ENCODE measurements at places on chromosomes 5 and 9.

DNA sequence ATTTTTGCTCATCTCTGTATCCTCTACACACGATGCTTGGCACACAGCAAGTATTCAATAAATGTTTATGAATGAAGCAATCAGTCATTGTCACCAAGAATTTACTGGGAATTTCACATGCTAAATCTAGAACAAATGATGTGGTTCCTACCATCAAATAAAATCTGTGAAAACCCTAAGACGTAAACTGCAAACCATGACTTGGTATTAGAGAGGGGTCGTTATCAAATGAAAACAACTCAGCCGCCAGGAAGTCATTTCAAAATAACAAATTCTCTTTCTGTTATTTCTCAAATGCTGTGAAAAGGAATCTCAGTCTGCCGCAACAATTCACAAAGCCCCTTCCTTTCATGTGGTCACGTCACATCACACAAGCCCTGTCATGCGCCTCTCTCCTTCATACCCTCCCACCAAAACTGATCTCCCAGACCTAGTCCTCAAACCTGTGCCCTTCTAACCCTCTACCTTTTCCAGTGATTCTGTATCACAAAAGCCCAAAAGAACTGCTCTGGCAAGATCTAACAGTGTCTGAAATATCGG, 173.6 kb downstream of the DEPDC1B start:
- DNase-seq: no peak

- DNase-seq: peak; percentile 22
Measured at GRCh38 chr5:533955-534742, 9.9 kb upstream of the SLC9A3 start.

DNA sequence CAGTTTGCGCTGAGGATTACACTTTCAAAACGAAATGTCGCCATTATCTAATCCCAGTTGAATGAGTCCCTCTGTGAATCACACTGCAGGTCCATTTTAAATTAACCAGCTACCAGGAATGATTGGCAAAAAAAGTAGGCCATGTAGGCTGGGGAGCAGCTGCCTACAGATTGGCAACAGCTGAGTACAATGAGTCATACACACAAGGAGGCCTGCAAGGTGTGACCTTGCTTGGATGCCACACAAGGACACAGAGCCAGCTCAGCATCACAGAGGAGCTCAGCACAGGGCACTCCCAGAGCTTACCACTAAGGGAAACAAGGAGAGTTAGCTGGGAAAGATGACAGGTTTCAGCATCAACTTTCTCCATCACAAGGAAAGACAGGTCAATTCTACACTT, 12.9 kb downstream of the HAVCR1 start:
- DNase-seq: no peak

DNA sequence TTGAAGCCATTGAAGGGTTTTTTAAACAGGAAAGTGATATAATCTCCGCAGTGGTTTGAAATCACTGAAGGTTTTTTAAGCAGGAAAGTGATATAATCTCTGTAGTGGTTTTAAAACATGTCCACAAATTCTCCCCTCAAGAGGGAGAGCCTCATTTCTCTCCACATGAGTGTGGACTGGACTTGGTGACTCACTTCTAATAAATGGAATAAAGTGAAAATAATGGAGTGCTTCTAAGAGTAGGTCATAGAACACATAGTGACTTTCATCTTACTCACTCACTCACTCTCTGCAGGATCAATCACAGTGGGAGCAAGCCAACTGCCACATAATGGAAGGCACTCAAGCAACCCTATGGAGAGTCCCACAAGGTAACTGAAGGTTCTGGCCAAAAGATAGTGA, 12.0 kb downstream of the CTNNAL1 start:
- no peak for DNase-seq

- no peak for DNase-seq
Measured at GRCh38 chr5:15539951-15540350, 40.0 kb downstream of the FBXL7 start.

GRCh38 chr5:117210796-117211195, 636.2 kb upstream of the SEMA6A start:
- no peak for DNase-seq

GRCh38 chr9:98993570-98993945, 49.9 kb downstream of the COL15A1 start:
- no peak for DNase-seq

- no peak for DNase-seq
Measured at GRCh38 chr9:88874391-88874790, 116.9 kb upstream of the S1PR3 start.

DNA sequence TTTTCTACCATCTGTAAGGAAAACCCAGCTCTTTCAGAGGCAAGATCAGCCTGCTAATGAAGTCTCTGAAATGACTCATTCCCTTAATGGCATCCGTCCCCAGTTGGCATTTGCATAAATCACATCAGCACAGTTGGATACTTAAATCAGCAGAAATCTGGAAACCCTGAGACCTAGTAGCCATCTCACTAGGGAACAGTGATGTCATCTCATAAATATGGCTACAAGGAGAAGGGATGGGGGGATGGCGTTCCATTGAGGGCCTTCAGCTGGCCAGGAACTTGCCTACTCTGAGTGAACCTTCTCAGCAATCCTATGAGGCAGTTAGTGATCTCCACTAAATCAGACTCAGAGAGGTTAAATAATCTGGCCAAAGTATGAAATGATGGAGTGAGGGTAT, 81.8 kb downstream of the CMYA5 start:
- no peak for DNase-seq

DNA sequence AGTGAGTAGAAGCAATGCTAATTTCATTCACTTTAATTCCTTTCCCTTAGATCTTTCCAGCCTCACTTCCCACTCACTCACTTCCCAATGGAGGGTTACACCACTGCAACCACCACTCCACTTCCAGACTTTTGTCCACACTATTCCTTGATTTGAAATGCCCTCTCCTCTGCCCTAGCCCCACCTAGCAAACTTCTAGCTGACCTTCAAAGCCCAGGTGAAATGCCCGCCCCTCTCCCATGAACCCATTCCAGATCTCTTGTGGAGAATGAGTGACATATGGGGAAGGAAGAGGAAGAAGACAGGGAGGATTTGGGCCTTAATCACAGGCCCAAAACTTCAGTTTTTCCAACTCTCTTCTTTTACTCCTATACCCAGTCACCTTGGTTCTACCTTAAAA, 37.1 kb downstream of the PFDN1 start:
- DNase-seq: no peak

- no peak for DNase-seq
Measured at GRCh38 chr9:111805830-111806241, 11.1 kb upstream of the SHOC1 start.

DNA sequence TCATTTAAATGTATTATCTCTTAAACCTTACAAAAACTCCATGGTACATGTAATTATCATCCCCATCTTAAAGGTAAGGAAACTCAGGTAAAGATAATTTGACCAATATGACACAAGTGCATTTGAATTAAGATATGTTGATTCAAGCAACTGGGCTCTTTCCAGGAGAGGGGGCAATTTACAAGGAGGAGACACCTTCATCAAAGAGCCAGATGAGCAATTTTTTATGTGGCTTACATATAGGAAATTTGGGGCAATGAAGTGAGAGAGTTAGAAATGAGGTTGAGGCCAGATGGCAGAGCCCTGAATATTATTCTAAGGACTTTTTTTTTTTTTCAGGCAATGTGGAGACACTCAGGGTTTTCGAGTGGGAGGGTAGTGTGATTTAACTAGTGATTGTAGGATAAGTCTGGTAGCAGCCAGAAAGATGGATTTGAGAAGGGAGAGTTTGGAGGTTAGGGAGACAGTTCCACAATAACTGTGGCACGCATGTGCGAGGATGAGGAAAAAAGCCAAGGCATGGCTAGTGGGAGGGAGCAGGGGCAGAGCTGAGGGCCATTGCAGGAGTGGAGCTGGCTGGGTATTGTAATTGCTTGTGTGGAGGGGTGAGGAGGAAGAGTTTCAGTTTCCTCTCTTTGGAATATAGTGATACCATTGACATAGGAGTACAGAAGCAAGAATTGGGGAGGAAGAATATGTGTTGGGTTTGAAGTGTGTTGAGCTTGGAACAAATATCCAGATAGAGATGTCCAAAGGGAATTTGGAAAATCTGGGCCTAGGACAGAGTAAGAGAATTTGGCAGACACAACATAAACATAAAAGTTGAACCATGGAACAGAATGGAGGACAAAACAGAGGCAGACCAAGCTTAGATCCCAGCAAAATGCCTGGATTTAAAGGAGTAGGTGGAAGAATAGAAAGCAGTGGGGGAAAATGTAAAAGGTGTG, 72.0 kb downstream of the ACTBL2 start:
- no peak for DNase-seq

DNA sequence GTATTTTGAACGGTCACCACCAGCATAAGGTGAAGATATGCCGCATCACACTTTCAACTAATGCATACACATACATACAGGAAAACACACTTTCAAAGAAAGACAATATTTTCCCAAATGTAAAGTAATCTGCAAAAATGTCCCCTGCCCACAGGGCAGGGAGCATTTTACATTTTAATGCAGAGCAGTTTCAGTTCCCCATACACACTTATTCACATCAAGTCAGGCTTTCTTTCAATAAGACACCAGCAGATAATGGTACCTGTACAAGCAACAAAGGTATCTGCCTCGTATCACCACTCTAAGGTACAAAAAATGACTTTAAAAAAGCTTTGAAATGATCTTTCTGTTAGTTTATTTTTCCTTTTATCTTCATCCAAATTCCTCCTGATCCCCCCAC, 247.1 kb upstream of the CCNG1 start:
- DNase-seq: no peak

- DNase-seq: no peak
Measured at GRCh38 chr5:57718155-57718554, 235.5 kb upstream of the ACTBL2 start.

- no peak for DNase-seq
Measured at GRCh38 chr9:4106081-4106759, 193.6 kb downstream of the GLIS3 start.

DNA sequence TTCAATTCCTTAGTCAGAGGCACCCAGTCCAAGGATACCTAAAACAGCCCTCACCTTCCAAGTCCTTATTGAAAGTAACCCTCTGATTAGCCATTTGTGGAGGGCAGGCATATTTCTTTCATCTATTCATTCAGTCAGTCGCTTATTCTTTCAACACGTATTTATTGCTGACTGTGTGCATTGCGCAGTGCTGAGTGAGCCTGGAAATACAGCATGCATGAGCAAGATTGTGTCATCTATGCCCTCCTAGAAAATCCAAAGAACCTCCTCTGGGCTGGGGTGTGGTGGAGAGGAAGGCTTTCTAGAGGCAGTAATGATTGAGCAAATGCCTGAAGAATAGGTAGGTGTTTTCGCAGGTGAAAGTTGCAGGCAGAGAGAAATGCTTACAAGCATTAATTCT, 8.5 kb upstream of the FEM1C start:
- DNase-seq: no peak

DNA sequence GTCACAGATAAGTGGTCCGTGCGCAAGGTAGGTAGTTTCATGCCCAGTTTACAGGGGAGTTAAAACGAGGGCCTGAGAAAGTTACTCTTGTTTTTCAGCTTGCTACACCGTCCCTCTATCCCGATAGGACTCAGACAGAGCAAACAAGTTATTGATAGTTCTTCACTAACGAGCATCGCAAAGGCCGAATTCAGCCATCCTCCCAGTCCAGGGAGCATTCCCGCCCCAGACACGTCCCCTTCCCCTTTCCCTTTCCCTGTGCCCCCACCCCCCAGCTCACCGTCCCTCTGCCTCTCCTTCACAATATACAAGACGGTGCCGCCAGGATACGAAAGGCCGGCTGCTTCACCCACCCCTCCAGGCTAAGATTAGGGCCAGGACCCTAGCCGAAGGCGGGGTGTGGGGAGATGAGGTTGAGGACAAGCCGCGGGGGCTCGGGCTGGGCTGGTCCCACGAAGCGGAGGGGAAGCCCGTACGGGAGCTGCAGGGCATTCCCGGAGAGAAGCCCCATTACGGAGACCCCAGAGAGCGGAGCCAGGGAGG, 599 bp downstream of the KIAA1191 start:
- DNase-seq: no peak

- DNase-seq: no peak
Measured at GRCh38 chr5:22970491-22970890, 117.3 kb upstream of the CDH12 start.

GRCh38 chr5:67038817-67039603, 157.6 kb downstream of the CD180 start:
- no peak for DNase-seq

DNA sequence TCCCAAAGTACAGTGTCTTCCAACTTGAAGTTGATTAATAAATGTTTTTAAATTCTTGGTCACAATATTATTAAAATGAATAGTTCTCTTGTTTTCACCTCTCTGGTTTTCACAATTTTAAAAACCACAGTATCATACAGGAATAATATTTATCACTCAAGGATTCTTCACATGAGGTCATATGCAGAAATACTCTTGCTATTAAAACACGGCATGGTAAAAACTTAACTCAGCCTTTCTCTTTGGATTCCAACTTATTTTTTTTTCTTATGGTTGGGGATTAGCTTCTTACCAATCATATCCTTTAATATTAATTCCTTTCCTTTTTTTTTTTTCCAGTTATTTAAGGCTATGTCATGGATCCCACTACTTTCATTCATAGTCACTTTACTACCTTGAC, 289.4 kb downstream of the ADAMTS6 start:
- DNase-seq: no peak

GRCh38 chr5:75662061-75662460, 50.8 kb downstream of the ANKDD1B start:
- DNase-seq: no peak

GRCh38 chr5:145536133-145536532, 299.0 kb downstream of the PRELID2 start:
- DNase-seq: no peak

DNA sequence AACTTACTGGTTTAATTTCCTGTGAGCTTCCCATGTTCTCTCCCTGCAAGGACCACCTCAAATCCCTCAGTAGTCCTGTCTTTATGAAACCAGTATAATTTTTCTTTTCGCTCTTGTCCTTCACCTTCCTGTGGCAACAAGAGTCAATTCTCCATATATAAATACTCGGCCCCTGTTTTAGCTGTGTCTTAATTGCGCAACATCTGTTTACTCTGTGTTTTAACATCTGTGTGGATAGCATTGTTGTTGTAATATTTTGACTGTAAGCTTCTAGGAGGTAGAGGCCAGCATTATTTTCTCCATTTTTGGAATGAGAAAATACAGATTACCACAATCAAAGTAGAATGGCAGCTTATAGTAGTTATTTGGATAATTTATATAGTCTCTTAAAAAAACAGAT, 30.2 kb upstream of the CDKN2B start:
- DNase-seq: no peak

- peak; percentile 62 for DNase-seq
Measured at GRCh38 chr9:113737517-113738271, 138.4 kb upstream of the ZNF618 start.

GRCh38 chr9:133514460-133515239, 10.1 kb downstream of the MYMK start:
- DNase-seq: peak; percentile 68

- no peak for DNase-seq
Measured at GRCh38 chr9:86470326-86470725, 116.1 kb upstream of the TUT7 start.

GRCh38 chr9:98263482-98264357, 8.3 kb upstream of the TBC1D2 start:
- peak; percentile 81 for DNase-seq

- no peak for DNase-seq
Measured at GRCh38 chr9:70517926-70518610, 103.6 kb upstream of the KLF9 start.

GRCh38 chr5:44943647-44944046, 134.9 kb downstream of the MRPS30 start:
- no peak for DNase-seq

- DNase-seq: peak; percentile 75
Measured at GRCh38 chr9:135224921-135225541, 137.6 kb downstream of the OLFM1 start.
